Head of caudate nucleus (tissue), 42 donors: ENCODE measurements at places on chromosomes 5 and 9.
A peak's percentile ranks its signal among the peaks of the same experiment; 100 is the strongest.

GRCh38 chr5:152824316-152824715, 419.2 kb upstream of the NMUR2 start:
- no peak for DNase-seq

- DNase-seq: no peak
Observed at GRCh38 chr5:158436271-158437065, 577.5 kb upstream of the CLINT1 start.

DNA sequence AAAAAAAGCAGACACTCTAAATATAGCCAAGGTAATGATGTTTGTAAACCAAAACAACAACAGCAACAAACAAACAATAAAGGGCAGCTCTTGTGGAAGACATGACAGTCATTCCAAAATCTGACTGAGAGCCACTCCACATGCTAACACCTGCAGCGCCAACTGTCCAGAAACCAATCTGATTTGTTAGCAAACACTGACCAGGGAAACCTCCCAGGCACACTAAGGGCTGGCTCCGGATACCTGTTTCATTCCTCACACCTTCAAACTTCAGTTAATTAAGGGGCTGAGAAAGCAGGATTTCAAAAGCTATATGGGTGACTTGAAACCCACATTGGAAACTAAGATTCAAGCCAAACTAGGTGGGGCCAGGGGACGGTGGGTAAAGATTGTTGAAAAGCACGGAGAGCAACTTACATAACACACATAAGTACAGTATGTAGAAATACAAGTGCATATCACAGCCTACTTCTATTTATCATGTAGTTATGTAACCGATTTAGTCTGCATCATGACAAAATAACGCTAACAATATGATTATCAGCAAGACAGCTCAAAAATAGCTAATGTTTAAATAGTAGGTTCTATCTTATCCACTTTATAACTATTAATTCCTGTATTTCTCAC, 203.6 kb downstream of the SEMA5A start:
- DNase-seq: no peak

GRCh38 chr5:19547640-19548039, 440.4 kb downstream of the CDH18 start:
- no peak for DNase-seq

- no peak for DNase-seq
Observed at GRCh38 chr9:76926324-76926741, 20.4 kb upstream of the PRUNE2 start.

GRCh38 chr5:146888351-146888978, 9.9 kb upstream of the PPP2R2B start:
- no peak for DNase-seq

- no peak for DNase-seq
Observed at GRCh38 chr5:159049844-159050315, 49.8 kb downstream of the EBF1 start.

DNA sequence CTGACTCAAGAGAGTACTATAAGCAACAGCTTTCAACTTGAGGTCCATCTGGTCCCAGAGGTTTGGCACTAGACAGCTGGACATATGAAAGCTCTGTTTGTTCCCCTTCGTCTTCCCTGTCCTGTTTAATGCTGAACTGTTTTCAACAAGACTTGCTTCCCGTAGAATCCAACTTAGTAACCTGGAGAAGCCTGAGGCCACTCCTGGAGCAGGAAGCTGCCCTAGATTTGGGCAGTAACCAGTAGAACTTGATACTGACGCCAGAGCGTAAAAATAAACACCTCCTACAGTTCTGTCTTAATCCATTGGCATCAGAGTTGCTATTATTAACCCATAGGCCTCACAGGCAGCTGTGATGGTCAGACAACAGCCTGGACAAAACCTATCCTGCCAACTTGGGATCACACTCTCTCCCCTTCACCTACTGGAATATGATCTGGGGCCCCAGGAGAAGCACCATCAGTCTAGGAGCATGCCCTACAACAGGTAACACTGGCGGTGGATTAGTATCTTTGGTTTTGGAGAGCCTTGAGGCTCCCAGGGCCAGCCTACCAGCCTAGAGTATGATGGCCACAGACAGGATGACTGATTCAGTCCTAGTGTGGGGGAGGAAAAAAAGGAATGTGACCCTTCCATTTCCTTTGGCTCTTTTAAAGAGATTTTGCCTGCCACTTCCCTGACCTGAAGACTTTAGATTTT, 29.2 kb downstream of the RUSC2 start:
- no peak for DNase-seq

GRCh38 chr5:61631438-61631941, 299.4 kb downstream of the ZSWIM6 start:
- peak; percentile 85 for DNase-seq

- no peak for DNase-seq
Observed at GRCh38 chr5:142637871-142638270, 48.0 kb downstream of the FGF1 start.

GRCh38 chr5:107372723-107373450, 297.9 kb downstream of the EFNA5 start:
- no peak for DNase-seq

- DNase-seq: no peak
Observed at GRCh38 chr5:17445185-17445584, 52.8 kb upstream of the TAF11L2 start.

GRCh38 chr9:19732441-19732951, 56.3 kb downstream of the SLC24A2 start:
- no peak for DNase-seq

DNA sequence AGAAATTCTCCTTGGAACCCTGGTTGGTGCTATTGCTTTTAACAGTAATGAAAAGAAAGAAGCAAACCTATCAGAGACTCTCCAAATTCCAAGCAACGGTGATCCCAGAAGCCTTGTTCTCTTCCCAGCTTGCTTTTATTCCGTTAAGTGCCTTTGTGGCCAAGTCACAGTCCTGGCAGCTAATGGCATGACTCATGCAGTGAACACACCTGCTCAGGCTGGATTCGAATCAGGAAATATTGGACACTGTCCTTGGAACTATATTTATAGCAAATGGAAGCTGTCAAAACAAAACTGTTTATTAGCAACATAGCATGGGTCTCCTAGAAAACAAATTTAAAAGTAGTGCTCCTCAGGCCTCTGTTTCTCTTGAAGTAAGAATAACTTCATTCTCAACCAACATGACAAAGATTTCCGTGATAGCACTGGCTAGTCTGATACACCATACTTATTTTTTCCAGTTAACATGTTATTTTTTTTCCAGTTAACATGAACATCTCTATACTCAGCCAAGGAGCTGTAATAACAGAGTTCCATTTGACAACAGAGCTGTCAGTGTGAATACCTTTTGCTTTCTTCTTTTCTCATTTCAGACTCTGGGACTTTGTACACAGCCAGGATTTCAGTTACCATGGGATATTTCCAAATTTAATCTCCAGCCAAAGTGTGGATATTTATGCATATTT, 502.4 kb downstream of the GADD45G start:
- no peak for DNase-seq

GRCh38 chr9:122789256-122790046, 718 bp downstream of the OR5C1 start:
- no peak for DNase-seq

GRCh38 chr9:89185980-89186379, 7.4 kb upstream of the SHC3 start:
- DNase-seq: no peak

- no peak for DNase-seq
Observed at GRCh38 chr5:124858612-124859011, 112.2 kb upstream of the ZNF608 start.

GRCh38 chr9:99029083-99029645, 75.7 kb upstream of the TGFBR1 start:
- DNase-seq: no peak

- DNase-seq: no peak
Observed at GRCh38 chr5:128407944-128408343, 130.1 kb downstream of the FBN2 start.

DNA sequence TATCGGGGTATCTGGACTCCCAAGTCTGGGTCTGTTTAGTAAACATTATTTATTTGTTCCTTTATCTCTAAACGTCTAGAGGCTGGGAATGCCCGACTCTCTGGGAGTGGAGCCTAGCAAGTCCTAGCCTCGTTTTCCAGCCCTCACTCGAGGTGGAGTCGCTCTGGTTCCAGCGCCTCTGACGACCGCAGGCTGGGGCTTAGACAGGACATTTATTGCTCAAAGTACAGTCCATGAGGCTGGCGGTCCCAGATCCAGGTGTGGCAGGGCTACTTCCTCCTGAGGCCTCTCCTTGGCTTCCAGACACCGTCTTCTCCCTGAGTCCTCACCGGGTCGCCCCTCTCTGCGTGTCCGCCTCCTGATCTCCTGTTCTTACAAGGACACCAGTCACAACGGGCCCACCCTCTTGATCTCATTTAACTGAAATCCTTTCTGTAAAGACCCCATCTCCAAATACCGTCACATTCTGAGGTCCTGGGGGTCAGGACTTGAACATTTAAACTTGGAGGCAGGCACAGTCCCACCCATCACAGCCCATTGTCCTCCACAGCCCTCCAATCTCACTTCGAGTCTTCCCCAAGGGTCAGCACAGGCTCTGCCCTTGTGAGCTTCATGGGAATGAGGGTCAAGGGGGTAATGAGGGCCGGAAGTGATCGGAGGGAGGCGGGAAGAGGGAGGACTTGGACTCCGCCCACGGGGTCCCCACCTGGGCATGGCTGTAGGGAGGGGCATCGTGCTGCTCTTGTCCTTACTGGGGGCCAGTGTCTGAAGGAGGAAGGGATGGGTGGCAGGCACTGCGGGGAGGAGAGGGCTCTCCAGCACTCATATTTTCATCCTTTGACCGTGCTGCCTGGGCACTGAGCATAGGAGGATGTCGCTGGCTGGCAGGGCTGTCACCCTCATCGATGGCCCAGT, 12.2 kb upstream of the CLPTM1L start:
- no peak for DNase-seq

GRCh38 chr9:92760070-92760469, 4.6 kb downstream of the BICD2 start:
- DNase-seq: peak; percentile 61

- no peak for DNase-seq
Observed at GRCh38 chr5:107855171-107855570, 184.4 kb upstream of the EFNA5 start.

DNA sequence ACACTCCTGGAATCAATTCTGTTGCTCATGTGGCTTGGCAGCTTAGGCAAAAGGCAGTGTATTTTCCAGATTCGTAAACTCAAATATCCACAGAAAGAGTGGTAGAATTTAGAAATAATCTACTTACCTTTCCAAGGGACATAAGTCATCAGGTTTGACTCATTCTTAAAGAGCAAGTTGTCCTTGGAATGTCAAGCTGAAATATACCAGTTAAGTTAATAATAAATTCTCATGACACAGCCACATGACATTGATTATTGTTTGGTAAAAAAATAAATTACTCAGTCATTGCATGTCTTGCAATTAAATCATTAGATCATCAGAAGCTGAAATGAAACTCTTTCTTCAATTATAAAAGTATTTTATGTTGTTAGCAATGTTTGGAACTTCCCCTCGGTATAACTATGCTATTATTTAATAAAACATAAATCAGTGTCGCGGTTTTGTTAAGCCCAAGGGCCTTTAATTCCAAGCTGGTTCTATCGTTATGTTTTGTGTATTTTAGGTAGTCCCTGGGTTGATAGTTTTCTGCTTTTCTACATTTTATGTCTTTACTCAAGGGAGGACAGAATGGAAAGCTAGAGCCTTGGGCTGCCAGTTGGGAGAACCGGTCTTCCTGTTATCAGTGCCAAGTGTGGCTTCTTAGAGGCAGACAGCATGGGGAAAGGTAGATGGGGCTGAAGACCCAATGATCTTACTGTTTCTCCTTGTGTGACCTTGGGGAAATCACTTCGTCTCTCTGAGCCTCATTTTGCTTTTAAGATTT, 79.3 kb upstream of the PRLR start:
- DNase-seq: no peak

DNA sequence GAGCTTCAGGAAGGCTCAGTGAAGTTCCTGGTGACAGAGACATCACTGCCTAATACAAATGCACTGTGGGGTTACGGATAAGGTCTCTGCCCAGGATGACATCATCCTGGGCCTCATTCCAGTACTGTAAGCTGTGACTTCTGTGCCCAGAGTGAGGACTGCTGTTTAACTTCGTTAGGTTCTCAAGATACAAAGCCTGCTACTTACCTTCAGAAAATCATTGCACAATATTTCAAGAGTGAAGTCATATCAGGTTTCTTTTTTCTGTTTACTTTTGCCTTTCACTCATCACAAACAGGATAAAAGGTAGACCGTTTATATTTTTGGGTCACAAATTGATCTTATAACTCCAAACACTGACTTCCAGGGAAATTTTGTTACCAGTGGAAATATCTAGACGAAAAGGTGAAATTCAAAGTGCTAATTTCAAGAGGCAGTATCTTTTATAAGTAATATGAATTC, 241.2 kb downstream of the PIK3R1 start:
- no peak for DNase-seq

GRCh38 chr9:34086864-34087263, 38.2 kb upstream of the UBAP2 start:
- DNase-seq: no peak

- DNase-seq: no peak
Observed at GRCh38 chr9:95457769-95458168, 59.0 kb downstream of the PTCH1 start.

DNA sequence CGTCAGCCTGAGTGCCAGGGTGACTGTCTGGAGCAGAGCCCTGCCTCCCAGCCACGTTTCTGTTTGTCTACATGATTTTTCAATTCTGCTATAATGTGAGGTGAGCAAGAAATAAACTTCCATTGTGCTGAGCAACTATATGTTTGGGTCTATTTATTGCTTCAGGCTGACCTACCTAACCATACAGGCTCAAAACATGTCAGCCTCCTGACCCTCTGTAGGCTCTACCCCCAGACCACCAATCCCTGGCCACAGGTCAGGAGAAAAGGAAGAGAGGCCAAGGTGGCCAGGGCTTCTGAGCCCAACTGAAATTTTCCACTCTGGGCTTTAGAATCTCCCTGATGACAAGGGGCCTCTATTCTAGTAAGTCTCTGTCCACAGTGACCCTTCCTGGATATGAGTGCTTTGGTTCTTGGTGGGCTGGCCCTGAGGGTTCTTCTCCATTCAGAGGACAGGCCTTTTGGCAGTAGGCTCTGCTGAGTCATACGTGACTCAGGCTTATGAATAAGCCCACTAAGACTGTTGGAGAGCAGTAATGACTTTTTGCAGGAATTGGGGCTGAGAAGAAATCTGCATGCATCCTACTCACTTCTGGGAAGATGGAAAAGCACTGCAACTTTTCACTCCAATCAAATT, 117.2 kb upstream of the TBCA start:
- peak; percentile 13 for DNase-seq

DNA sequence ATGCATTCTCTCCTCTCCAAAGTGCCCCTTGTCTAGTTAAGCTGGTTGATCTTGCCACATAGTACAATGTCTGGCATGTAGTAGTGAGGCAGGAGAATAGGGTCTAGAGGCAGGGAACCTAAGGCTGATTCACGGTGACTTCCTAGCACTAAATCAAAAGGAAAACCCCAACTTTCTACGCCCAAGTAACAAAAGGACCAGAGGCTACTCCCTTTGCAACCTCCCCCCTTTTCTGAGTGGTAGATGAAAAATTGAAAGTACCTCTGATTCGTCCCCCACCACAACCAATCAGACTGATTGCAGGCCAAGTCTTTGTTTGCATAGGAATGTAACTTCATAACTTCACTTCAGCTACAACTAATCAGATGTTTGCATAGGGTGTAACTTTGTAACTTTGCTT, 278.8 kb downstream of the PSAT1 start:
- DNase-seq: no peak
